Muscle of back (tissue), 13 donors: ENCODE measurements at places on chromosomes 2 and 18. TPM values are rescaled to one million over a fixed set of nuclear protein-coding genes. Genes with fewer than 3 reads are reported as not detected.

Gene FAM117B
- polyA plus RNA-seq, result 4.9 TPM

Gene GCG
- polyA plus RNA-seq, result 18.7 TPM

Gene HOXD13
- not detected for polyA plus RNA-seq

Gene TMEM237
- 47.1 TPM for polyA plus RNA-seq

Gene RAB27B
- polyA plus RNA-seq, result 0.76 TPM

Gene STARD6
- not detected for polyA plus RNA-seq

Gene POTEI
- 0.08 TPM for polyA plus RNA-seq

Gene UPP2
- polyA plus RNA-seq, result not detected

Gene TLX2
- polyA plus RNA-seq, result 0.14 TPM

Gene POTEF
- 0.08 TPM for polyA plus RNA-seq

Gene ABCB11
- polyA plus RNA-seq, result 0.06 TPM

Gene LRP2
- 0.12 TPM for polyA plus RNA-seq

GRCh38 chr18:62769216-62769615 is 53.9 kb downstream of the PHLPP1 start:
- no peak for DNase-seq

DNA sequence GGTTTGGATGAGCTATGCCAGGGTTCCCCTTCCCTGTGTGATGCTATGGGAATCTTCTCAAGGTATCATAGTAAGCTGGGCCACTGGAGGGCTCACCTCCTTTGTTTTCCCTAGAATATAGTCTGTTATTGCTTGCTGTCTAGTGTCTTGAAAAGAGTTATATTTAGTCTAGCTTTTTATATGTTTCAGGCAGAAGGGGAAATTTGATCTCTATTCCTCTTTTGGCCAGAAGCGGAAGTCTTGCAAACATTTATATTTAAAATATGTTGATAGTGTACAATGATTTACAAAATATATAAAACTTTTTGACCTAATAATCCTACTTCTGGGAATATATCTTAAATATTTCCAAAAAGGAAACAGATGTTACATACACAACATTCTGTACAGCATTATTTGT is 260.7 kb downstream of the FHOD3 start:
- DNase-seq, result peak; percentile 64

DNA sequence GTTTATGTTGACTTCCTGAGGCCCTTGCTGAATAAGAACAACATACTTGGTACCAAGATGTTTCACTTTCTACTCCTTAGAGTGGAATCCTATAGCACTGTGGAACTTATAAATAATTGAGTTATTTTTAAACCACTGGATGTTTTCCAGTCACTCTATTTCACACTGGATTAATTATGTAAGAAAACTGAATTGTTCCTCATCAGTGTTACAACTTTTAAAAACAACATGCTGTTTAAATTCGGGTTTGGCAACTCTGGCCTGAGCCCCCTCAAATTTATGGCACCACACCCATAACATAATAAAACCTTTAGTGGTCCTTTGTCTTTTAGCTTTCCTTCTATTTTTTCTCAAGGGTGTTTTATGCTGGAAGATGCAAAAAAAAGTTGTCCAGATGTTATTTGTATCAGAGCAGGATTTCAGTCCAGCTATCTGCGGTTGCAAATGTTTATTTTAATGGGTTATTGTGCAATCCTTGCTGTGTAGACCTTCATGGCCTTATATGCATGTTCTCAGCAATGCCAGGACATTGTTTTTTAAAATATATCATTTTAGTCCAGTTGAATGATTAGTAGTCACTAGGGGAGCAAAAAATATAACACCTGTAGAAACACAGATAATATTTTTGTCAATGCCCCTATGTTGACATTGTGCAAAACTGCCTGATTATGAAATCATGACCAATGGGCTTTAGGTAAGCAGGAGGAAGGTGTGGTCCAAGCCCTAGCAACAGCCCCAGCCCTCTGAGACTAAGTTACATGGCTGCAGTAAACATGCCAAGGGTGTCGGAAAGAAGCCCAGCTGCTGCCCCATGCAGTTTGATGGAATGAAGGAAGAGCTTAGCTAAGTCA is 638.0 kb upstream of the ZEB2 start:
- peak; percentile 93 for DNase-seq

- no peak for DNase-seq
Measured at GRCh38 chr2:3042601-3043585, 334.7 kb downstream of the EIPR1 start.

- no peak for DNase-seq
Measured at GRCh38 chr2:19541884-19542283, 183.5 kb upstream of the OSR1 start.

DNA sequence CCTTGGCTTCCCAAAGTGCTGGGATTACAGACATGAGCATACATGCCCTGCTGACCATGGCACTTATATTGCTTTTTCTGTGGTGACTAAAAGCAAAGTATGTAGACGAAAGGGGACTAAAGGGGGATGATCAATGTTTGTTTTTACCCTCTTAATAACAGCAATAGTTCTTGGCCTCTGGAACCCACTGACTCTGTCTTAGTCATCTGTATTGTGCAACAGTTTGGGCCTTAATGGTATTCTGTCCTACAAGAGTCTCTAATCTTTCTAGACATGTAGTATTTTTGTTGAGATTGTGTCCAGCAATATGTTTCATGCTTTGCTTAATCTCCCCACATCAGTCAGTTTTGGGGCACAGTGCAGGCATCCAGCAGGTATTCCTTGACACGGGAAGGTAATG is 359.9 kb upstream of the FANCL start:
- DNase-seq, result no peak

- DNase-seq, result no peak
Measured at GRCh38 chr2:7449298-7449697, 532.1 kb downstream of the RNF144A start.

GRCh38 chr2:133986881-133987795 is 266.7 kb upstream of the MGAT5 start:
- DNase-seq, result no peak

GRCh38 chr2:173983391-173983871 is 18.3 kb upstream of the SP3 start:
- no peak for DNase-seq

- DNase-seq, result no peak
Measured at GRCh38 chr2:236063994-236064393, 104.2 kb downstream of the GBX2 start.

- DNase-seq, result no peak
Measured at GRCh38 chr2:120227111-120227991, 4.2 kb upstream of the TMEM185B start.

GRCh38 chr2:224970311-224970710 is 72.0 kb downstream of the DOCK10 start:
- DNase-seq, result no peak

DNA sequence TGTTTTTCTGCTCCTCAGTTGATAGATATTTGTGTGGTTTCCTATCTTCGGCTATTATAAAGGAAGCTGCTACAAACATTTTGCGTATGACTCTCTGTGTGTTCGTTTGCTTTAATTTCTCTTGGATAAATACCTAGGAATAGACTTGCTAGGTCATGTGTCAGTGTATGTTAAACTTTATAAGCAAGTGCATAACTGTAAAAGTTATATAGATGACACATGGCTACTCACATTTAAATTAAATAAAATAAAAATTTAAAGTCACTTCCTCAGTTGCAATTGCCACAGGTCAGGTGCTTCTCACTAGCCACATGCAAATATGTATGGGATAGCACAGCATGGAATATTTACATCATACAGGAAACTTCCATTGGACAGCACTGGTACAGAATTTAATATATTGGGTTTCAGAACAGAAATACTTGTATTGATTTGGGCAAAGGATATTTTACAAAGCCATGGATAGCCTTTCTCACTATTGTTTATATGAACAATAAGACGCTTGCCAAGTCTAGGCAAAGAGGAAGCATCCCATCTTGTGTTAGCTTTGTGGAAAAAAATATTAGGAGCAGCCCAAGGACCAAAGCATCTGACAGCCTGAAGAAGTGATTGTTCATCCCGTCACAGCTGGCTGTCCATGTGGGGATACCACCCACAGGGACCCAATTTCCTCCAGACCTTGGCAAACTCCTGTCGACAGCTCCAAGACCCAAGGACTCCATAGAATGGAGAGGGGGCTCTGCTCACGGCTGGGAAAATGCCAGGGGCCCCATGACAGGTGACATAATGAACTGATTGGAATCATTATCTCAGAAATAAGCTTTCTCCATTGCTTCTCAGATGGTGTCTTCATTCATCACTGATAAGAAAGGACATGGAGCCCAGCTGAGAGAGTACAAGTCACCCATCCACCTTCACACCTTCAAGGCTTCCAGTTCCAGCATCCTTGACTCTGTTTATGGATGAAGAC is 196.7 kb downstream of the SH3BP4 start:
- no peak for DNase-seq

DNA sequence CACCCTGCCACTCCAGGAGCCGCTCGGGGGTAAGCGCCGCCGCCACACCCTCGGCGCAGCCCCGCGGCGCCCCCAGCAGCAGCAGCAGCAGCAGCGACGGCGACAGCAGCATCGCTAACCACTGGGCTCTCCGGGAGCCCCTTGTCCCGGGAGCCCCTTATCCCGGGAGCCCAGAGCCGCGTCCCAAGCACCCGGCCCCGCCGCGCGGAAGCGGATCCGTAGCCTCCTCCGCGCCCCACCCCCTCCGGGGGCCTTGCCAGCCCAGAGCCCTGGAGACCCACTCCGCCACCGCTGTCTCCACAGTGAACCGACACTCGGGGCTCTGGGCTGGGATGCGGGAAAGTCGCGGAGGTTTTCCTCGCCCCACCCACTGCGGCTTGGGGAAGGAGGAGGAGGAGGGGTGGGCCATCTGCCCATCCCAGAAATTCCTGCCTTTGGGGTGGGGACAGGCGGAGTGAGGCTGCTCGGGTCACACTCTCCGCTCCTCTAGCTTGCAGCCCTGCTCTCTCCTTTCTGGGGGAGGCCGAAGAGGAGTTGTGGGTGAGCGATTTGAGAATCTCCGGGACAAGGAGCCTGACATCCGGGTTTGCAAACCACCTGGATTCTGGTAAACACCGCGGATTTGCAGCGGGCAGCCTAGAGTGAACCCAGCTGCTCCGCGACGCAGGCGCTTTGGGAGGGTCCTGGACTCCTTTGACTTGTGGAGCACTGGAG is at the start of gene PLA2R1:
Gene PLA2R1, minus strand, starts transcription at position 324 of the 714 bp plus-strand sequence. Its CDS starts 212 bp downstream, at position 112.
- DNase-seq, result peak; percentile 79

- DNase-seq, result no peak
Measured at GRCh38 chr18:23793051-23793450, 103.8 kb downstream of the LAMA3 start.

DNA sequence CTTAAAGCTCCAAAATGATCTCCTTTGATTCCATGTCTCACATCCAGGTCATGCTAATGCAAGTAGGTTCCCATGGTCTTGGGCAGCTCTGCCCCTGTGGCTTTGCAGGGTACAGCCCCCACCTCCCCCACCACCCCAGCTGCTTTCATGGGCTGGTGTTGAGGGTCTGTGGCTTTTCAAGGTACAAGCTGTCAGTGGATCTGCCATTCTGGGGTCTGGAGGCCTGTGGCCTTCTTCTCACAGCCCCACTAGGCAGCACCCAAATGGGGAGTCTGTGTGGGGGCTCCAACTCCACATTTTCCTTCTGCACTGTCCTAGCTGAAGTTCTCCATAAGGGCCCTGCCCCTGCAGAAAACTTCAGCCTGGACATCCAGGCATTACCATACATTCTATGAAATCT is 19.0 kb downstream of the SLC9A4 start:
- DNase-seq, result no peak

- DNase-seq, result no peak
Measured at GRCh38 chr2:237998530-237998929, 31.7 kb downstream of the UBE2F start.

- DNase-seq, result no peak
Measured at GRCh38 chr2:23767876-23768621, 158.9 kb downstream of the ATAD2B start.

DNA sequence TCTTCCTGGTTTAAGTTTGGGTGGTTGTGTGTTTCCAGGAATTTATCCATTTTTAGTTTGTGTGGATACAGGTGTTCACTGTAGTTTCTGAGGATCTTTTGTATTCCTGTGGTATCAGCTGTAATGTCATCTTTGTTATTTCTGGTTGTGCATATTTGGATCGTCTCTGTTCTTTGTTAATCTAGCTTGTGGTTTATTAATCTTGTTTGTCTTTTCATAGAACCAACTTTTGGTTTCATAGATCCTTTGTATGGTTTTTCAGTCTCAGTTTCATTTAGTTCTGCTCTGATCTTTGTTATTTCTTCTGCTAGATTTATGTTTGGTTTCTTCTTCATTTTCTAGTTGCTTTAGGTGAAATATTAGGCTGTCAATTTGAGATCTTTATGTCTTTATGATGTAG is 202.4 kb upstream of the ZSWIM2 start:
- no peak for DNase-seq

DNA sequence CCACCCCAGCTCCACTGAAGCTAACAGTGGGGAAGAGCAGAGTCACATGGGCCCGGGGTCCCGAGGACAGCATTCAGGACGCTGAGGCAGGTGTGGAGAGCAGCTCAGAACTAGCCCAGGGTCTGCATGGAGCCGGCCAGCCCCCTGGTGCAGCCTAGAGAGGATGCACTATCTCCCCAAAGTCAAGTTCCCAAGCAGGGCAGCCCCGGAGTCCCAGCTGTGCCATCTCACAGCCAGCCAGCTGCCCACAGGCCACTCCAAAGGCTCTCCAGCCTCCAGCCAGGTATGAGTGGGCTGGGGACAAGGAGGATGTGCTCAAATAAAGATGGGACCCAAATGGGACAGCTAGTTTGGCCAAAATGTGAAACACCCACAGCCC is 41.0 kb downstream of the BIN1 start:
- no peak for DNase-seq

DNA sequence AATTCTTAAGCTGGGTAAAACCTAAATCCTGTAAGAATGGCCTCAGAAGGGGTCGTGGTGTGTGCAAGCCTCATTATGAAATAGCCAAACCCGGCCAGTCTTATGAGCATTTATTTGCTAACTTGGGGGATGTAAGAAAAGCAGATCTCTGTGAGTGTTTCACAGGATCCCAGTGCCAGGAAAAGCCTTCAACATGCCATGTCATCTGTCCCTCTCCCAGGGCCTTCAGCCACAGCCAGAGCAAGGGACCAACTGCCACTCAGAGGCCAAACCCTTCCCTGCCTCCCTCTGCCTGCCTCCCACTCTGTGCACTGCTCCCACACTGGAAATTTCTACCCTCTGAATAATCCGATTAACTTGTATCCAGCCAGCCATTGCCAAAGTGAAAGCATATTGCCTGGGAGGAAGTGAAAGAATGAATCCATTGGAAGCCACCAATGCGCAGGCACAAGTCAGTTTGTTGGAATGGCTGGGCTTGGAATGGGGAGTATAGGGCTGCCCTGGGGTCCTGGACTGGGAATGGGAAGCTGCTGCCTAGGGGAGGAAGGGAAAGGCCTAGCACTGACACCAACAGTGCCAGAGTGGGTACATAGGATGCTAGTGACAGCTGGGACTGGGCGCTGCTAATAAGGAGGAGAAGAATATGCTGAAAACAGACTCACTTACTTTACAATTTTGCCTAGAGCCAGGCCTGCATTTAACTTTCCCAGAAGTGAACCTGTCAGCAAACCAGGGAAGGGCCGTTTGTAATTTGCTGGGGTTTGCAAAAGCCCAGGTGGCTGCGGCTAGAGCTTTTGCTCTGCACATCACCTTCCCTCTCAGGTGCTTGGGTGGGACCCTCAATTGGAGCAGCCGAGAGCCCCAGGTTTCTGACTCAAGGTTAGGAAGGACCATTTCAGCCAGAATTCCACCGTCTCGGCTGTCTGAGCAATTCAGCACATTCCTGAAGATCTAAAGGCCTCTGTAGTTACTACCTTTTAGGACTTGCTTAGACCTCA is 146.6 kb upstream of the NCK2 start:
- DNase-seq, result no peak

GRCh38 chr18:64095056-64095455 is 53.8 kb downstream of the LINC00305 start:
- no peak for DNase-seq
